ENCODE measurements at places on chromosomes 13 and 19.

- DNase-seq = no peak
Observed at GRCh38 chr13:112117955-112118302, 51.0 kb downstream of the SOX1 start.

- peak; percentile 22 for DNase-seq
Observed at GRCh38 chr13:78194904-78195639, 276.4 kb upstream of the EDNRB start.

- no peak for DNase-seq
Observed at GRCh38 chr19:38734426-38735256, 9.6 kb downstream of the CAPN12 start.

GRCh38 chr19:55189403-55189835 lies 9.3 kb upstream of the SYT5 start:
- peak; percentile 97 for DNase-seq

GRCh38 chr13:48069573-48069972 lies 25.3 kb downstream of the MED4 start:
- no peak for DNase-seq

- DNase-seq = no peak
Observed at GRCh38 chr19:435707-436412, 25.0 kb downstream of the SHC2 start.

DNA sequence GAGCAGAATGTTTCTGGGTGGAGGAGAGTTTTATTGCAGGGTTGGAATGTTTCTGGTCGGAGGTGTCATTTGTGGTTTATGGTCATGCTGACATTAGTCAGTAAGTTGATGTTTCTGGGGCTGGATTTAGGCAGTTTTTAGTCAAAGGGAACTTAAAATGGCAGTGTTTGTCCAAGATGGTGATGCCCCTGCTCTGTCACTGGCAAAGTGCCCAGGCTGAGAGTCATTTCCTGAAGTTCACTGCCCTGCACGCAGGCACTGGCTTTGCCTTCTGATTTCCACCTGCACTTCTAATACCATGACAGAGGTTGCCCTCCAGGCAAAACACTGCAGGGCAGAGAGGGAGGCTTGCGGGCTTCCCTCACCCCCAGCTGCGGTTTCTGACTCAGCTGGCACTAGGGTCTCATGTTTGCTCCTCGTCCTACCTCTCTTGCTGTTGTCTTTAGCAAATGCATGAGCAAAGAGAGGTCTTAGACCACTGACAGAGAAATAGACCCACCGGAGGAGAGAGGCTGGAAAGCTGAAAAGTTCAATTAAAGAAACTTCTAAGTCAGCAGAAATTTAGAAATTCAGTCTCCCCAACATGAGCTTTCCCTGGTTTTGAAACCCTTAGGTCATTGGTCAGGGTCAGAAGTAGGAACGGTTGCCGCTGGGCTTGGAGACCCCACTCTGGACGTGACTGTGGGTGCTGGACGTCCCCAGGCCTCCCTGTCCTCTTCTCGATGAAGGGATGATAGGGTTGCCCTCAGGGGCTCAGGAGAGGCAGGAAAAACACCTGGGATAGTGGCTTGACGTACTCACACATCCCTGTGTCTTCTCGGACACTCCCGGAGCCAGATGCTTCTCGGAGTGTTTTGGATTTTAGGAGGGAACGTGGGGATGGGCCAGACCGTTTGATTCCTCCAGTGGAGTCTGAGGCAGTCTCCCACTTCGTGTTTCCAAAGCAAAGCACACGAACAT lies 26.3 kb downstream of the TMEM255B start:
- peak; percentile 35 for DNase-seq

DNA sequence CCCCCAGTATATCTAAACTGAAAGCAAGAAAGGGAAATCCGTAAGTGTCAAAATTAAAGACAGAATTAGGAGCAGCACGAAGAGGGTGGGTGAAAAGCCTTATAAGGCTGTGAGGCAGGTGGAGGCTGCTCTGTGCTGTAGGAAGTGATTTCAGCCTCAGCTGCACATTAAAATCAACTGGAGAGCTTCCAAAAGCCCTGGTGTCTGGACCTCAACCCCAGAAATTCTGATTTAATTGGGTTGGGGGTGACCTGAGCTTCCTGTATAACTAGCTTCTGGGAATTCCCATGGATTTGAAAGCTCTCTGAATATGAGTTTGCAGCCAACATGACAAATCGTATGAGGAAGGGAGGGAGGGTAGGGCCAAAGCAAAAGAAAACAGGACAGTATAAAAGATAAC lies 242.4 kb upstream of the TMTC4 start:
- DNase-seq = no peak

- no peak for DNase-seq
Observed at GRCh38 chr19:8135946-8136618, 13.3 kb downstream of the FBN3 start.

DNA sequence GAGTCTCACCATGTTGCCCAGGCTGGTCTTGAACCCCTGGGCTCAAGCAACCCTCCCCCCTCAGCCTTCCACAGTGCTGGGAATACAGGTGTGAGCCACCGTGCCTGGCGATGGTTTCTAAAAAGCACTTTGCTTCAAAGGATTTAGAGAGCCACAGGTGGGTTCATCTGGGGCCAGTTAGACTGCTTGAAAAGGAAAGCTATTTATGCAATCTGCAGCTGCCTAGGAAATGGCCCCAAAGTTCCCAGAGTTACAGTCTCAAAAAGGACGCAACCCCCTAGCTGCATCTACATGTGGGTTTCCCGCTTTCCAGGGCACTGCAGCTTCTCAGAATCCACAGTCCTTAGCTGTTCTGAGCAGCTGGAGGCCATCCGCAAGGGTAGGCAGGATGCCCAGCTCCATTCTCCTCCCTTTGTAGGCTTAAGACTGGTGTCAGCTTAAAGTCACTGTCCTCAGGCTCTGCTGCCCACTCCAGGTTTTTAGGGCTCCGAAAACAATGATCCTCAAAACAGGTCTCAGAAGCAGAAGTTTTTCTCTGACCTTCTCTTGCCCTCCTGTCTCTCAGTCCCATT lies 41.4 kb downstream of the ZNF823 start:
- DNase-seq = no peak

DNA sequence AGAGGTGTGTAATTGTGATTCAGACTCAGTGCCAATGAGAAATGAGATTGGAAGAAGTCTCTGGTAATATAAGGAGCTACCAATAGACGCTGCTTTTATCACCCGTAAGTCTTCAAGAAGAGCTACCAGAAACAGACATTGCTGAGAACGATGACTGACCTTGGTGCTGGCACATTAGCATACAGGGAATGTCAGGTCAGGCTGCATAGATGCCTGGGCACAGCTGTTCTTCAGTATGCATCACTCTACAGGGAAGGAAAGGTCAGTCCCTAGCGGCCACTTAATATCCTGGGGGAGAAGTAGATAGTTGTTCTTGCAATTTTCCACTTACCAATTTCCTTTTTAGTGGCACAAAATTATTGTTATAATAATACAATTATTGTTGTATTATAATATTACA lies 380.4 kb downstream of the PCDH9 start:
- no peak for DNase-seq

- no peak for DNase-seq
Observed at GRCh38 chr13:75961911-75962310, 325.8 kb downstream of the LMO7 start.

Measured in iris pigment epithelial cell (primary cell).